Tibial artery (tissue), 4 donors: ENCODE measurements at places on chromosomes 5 and 9.

GRCh38 chr9:120936011-120936763, 9.6 kb upstream of the TRAF1 start:
- DNase-seq = peak; percentile 97

- DNase-seq = peak; percentile 73
Observed at GRCh38 chr9:137240318-137240840, 708 bp upstream of the TUBB4B start.

DNA sequence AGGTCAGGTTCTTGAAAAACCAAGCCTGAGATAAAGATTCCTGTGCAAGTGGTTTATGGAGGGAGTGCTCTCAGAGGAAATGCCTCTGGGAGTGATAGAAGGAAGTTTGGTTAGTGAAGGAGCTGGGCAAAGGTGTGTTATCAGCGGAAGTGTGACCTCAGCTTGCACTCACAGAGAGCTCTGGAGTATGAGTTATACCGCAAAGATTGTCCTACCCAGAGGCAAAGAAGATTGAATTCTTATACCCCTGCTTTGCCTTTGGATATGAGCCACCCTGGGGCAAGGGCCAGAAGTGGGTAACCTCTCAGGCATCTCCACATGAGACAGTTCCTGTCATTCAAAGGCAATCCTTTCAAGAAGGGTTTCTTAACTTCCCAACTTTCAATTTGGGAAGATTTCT, 145.6 kb downstream of the MUSK start:
- no peak for DNase-seq

DNA sequence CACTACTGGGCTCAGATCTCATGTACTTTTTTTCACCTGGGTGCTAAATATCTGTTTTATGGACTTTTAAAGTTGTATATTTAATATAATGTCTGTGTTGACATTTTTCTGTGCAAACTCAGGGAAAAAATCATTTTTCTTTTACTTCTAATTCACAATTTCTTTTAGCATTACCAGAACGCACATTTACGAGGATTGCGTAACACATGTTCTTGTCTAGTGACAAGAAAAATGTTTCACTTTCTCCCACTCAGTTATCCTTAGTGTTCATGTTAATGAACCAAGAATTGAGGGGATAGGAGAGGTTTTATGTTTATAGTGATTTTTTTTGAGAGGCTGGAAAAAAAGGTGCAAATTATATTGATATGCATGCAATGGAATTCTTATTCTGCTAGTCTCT, 86.3 kb upstream of the PJA2 start:
- DNase-seq = no peak

- DNase-seq = no peak
Observed at GRCh38 chr9:86471171-86471815, 117.1 kb upstream of the TUT7 start.
